NCI-H345 (cell line): ENCODE measurements at places on chromosomes 4 and X.

GRCh38 chrX:118631586-118631985, 95.8 kb upstream of the IL13RA1 start:
- no peak for DNase-seq

DNA sequence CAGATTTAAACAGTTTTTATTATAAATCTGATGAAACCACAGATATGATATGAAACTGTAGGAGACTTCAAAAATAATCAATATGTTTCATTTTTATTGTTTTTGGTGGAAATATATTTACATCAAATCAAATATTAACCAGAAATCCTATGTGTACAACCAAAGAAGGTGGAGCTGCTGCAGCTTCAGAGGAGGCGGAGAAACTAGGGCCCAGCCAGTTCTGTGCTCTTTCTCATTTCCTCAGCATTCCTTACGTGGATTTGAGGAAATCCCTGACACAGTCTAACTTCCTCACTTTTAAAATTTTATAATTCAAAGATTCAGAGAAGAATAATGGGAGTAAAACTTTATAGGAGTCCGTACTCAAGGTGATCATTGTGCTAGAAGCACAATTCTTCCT, 610.7 kb upstream of the CPXCR1 start:
- no peak for DNase-seq

- peak; percentile 37 for DNase-seq
These were observed at the start of gene REST for GRCh38 chr4:56907489-56908205. Gene REST (plus strand): TSS chr4:56907900. CDS start chr4:56910639, 2,739 bp downstream.

GRCh38 chr4:151302432-151302831, 23.0 kb downstream of the SH3D19 start:
- DNase-seq, result no peak

DNA sequence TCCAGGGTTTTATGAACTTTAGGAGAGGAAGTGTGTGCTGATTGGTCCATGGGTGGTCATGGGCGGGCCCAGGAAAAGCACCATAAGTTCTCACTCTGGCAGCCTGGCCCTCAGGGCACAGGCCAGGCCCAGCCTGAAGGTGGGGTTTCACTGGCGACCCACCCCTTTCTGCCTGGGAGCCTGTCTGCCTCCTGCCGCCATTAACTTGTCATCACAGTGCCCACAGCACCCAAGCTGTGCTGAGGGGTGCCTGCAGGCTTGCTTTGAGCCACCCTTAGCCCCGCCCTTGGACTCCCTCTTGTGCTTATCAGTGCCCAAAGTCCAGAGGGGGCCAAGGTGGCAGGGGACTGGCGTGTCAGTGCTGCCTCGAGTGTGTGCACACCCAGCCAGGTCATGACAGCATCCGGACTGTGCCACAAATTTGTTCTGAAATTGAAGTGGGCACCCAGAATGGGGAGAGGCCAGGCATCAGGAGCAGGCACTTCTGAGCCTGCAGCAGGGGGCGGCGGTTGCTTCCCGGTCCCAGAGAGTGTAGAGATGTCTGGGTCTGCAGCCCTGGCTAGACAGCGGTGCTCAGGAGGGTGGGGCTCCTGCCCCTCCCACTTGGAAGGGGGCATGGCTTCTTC, 455.6 kb downstream of the TMA16 start:
- no peak for DNase-seq

DNA sequence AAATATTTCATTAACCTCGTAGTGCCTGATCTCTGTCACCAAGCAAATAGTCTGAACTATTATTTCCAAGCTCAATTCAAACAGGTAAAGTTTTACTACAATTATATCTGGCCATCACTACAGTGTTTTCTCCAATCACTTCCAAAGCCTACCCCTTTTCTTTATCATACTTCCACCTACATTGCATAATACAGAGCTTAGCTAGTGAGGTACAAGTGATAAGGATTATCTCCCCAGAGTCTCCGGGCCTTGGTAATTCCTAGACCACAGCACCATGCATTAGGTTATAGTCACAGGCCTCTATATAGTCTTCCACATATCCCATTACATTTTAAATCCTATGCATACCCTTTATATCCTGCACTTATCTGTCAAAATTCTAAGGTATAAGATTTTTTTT, 154.2 kb downstream of the SNCA start:
- no peak for DNase-seq

DNA sequence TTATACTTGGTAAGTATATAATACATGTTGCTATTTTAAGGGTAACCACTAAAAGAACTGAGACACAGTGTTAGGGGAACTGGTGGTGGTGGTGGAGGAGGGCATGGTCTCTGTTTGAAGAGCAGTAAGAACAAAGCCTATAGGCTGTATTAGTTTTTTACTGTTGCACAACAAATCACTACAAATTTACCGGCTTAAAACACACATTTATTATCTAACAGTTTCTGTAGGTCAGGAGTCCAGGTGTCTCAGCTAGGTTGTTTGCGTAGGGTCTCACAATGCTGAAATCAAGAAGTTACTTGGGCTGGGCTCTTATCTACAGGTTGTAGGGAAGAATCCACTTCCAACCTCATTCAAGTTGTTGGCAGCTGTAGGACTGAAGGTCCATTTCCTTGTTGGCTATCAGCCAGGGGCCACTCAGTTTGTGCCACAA, 52.6 kb downstream of the CASK start:
- DNase-seq, result no peak

DNA sequence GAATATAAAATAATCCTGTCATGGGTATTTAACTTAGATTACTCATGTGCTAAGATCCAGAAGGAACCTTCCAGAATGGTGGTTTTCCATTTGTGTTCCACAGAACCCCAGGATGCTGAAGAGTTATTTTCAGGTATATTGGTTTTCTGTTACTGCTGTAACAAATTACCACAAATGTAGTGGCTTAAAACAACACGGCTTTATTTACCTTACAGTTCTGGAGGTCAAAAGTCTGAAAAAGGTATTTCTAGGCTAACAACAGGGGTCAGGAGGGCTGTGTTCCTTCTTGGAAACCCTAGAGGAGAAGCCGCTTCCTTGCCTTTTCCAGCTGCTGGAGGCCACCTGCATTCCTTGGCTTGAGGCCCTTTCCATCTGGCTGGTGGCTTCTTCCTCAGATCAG, 57.9 kb upstream of the HPSE start:
- DNase-seq, result no peak

DNA sequence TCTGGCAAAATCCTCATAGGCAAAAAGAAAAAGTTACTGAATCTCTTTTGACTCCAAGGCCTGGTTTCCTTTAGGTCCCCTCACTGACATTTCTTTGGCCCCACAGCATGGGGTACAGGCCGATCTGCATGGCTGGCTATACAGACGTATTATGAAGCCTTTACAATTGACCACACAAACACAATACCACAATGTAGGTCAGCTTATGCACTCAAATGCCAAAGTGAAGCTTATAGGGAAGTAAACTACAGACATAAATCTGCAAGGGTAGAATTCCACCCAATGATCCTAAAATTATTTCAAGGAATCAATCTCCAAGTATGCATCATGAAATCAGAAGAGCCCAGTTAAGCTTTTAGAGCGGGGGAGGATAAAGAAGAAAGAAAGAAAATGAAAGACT, 20.7 kb downstream of the STX18 start:
- DNase-seq, result no peak

DNA sequence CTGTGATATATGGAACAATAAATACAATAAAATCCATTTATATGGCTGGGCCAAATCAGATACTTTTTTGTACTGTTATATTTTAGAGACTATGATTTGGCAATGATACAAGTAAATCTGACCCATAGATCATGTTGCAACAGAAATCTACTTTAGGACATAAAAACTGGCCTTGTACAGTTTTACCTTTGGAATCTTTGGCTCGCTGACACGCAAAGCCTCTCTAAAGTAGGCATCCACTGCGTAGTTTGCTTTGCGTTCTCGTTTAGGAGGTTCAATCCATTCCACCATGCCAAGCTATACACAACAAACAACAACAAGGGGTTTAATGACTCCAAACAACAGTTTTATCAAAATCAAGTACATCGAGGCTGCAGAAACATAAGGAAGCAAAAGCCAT, 42.4 kb downstream of the SMARCA1 start:
- DNase-seq, result no peak

- DNase-seq, result no peak
These were observed 74.8 kb upstream of the PASD1 start for GRCh38 chrX:151488677-151489076.

GRCh38 chrX:154121207-154121606, 22.8 kb upstream of the OPN1LW start:
- no peak for DNase-seq

- DNase-seq, result no peak
These were observed 148.9 kb downstream of the ADAM29 start for GRCh38 chr4:175066923-175067627.

DNA sequence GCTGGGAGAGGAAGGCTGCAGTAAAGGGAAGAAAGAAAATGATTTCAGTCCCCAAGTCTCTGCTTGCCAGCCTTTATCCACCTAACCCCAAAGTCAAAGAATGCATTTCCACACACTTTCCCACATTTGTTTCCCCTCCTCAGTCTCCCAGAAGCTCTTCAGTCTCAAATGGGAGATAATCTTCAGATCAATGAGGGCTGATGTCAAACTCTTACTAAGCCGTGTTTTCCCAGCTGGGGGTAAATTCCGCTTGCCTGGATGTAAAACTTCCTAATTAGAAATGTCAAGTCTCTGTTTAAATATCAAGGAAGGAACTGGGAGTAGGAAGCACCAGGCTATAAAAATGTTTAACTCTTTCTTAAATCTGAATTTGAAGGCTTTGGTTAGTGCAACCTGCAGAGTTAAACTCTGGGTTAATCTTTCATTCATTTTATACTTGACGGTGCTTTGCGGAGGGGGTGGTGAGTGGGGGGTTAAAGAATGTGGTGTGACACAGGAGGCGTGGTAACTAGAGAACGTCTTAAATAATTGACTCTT, 601.4 kb upstream of the ACTRT1 start:
- no peak for DNase-seq

GRCh38 chrX:110743679-110744340, 51.8 kb downstream of the CHRDL1 start:
- DNase-seq, result no peak

DNA sequence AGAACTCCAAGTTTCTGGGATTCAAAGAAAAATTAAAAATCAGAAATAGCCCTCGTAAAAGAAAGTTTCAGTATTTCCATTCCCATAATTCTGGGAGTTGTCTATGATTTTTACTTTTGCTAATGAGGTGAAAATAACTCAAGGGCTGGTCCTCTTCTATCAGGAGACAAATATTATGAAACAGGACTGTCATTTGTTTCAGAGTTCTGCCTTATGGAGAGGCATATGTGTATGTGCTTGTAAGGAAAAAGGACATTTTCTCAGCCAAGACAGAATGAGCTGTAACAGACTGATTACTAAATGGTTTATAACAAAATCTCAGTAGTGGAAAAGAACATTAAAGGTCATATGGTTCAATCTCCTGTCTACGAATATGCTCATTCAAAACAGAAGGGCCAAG, 59.0 kb upstream of the TAB3 start:
- DNase-seq, result no peak

DNA sequence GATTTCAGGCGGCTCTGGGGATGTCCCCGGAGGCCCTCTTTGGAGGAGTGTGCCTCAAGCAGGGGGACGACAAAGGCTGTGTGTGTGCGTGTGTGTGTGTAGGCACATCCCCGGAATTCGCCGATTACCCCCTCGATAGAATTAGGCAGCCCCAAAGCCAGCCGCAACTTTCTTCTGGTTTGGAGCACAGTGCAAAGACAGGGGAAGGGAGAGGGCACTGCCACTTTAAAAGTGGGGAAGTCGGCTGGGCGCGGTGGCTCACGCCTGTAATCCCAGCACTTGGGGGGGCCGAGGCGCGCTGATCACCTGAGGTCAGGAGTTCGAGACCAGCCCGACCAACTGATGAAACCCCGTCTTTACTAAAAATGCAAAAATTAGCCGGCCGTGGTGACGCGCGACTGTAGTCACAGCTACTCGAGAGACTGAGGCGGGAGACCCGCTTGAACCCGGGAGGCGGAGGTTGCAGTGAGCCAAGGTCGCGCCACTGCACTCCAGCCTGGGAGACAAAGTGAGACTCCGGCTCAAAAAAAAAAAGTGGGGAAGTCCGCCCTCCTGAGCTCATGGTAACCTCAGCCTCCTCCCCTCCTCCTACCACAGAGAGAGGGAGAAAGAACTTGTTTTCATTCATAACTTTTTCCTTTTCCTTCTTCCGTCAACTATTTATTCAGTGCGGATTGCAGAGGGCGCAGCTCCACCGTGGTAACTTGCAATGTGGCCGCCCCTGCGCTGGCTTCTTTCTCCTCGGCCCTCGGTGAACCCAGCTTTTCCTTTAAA, 2.4 kb downstream of the SPRY1 start:
- DNase-seq, result no peak

GRCh38 chr4:189500970-189501369, 439.7 kb upstream of the FRG1 start:
- no peak for DNase-seq

DNA sequence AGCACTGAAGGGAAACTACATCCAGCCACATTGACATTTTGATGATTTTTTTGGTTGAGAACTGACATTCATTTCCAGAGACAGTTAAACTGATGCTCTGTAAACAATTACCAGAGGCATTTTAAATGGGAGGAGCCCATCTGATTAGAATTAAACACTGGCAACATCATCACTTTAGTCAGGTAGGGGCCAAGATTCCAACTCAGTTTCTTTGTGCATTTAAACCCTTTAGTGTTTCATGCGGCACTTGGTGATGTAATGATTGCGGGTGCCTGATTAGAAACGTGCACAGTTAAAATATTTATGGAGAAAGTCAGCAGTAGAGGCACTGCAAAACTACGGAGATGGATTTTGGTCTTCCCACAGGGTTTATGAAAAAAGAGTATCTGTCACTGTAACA, 16.1 kb downstream of the TNIP3 start:
- no peak for DNase-seq

DNA sequence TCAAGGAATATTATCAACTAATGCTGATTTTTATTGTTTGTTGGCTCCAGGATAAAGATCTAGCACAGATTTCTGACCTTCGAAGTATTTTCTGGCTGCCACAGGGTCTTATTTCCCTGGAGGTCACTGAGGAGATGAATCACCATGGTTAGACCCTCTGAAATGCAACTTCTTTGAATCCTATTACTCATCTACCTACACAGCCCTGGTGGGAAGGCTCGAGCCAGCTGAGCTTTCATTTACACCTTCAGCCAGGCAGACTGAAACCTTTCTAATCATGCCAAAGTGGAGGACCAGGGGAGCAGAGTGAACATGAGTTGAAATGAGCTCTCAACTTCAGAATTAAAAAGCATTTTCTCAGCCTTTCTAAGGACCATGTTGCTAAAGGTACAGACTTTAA, 130.5 kb downstream of the SMIM20 start:
- no peak for DNase-seq

DNA sequence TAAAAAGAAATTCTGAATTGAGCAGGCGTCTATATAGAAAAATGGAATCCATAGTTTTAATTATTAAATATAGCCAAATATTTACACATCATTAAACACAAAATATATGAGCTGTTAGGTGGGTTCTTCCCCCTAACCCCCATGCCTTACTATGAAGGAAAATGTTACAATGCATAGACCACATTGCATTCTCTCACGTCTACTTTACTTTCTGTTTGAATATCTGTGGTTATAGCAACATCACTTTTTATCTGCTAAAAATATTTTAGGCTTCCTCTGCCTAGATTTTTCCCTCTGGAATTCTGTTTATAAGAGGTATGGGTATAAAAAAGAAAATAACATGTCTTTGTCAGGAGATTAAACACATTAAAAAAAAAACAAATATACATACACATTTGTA, 73.1 kb downstream of the MAML3 start:
- DNase-seq, result no peak
